ENCODE measurements at places on chromosomes 7 and 10. TPM values are rescaled to one million over a fixed set of nuclear protein-coding genes. Genes with fewer than 3 reads are reported as not detected.

- no peaks in the 10 kb centered on the region for H3K27me3 ChIP-seq
- H3K4me3 ChIP-seq, result no peak overlapping the region
- DNase-seq, result no peak
- H3K4me1 ChIP-seq, result no peaks in the 10 kb centered on the region
Measured at GRCh38 chr7:13411636-13412035, 577.8 kb downstream of the ETV1 start.

GRCh38 chr10:74934100-74934812, 107.9 kb downstream of the KAT6B start:
- peak overlapping the region; percentile 81 for H3K27ac ChIP-seq
- no peak overlapping the region for H3K4me3 ChIP-seq
- peaks cover 28% of the 10 kb centered on the region for H3K4me1 ChIP-seq
- peaks cover 2% of the 10 kb centered on the region for H3K27me3 ChIP-seq
- DNase-seq, result no peak

DNA sequence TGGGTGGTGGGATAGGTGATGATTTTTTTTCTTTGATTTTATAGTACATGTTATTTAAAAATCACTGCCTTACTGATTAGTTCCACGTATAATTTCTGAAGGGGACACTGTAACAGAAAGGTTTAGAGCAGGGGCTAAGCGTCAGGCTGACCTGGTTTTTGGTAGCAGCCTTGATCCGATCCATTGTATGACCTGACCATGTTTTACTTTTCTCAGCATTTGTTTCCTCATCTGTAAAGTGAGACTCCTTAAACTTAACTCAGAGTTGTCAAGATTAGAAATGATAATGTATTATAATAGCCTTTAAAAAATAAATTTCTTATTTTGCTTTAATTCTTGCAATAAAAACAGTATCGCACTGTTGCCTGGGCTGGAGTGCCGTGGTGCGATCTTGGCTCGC, 23.6 kb downstream of the INPP5F start:
- DNase-seq, result no peak
- H3K27ac ChIP-seq, result no peak overlapping the region
- H3K36me3 ChIP-seq, result peaks cover 4% of the 10 kb centered on the region
- no peaks in the 10 kb centered on the region for H3K27me3 ChIP-seq

GRCh38 chr10:133134411-133135115, 25.5 kb upstream of the KNDC1 start:
- H3K27ac ChIP-seq, result peak overlapping the region; percentile 42
- H3K4me1 ChIP-seq, result no peaks in the 10 kb centered on the region
- H3K27me3 ChIP-seq, result peaks cover 4% of the 10 kb centered on the region
- H3K36me3 ChIP-seq, result no peaks in the 10 kb centered on the region

DNA sequence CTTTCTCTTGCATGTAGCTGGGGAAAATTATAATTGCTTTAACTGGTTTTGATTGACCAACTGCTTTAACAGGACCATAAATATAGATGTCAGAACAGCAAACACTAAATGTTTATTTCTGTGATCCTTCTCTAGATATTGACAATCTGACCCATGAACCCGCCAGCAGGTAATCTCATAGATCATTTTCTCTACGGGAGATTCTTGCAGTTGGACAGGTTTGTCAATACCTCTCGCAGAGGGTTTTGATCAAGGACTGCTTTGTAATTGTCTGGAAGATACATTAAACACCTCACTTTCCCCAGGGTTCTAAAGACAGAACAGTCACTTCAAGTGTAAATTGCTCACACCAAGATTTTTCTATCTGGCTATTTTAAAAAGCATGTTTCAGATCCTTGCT, 235.8 kb upstream of the RHOBTB1 start:
- no peaks in the 10 kb centered on the region for H3K36me3 ChIP-seq
- peaks cover 11% of the 10 kb centered on the region for H3K4me1 ChIP-seq
- no peak overlapping the region for H3K27ac ChIP-seq
- H3K4me3 ChIP-seq, result no peak overlapping the region

GRCh38 chr7:135645296-135645904, 16.9 kb upstream of the STMP1 start:
- no peak overlapping the region for H3K4me3 ChIP-seq
- DNase-seq, result no peak
- H3K36me3 ChIP-seq, result peaks cover 26% of the 10 kb centered on the region
- H3K27ac ChIP-seq, result no peak overlapping the region

DNA sequence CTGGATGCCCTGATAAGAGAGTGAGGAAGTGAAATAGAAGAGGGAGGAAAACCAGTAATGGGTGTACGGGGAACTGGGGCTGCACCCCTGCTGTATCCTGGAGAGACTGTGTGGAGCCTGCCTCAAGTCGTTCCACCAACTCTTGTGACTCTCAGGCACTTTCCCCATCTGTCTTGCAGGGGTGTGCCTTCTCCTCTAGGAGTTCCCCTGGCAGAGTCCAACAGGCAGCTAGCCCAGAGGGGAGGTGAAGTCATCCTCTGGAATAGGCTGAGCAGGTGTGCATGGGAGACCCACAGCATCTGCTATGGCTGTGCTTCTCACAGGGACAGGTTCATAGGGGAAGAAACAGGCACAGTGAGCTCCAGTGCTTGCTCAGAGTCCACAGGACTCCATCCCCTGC, 46.8 kb downstream of the WIPF3 start:
- no peaks in the 10 kb centered on the region for H3K4me1 ChIP-seq
- no peaks in the 10 kb centered on the region for H3K36me3 ChIP-seq
- H3K27ac ChIP-seq, result no peak overlapping the region
- DNase-seq, result no peak

DNA sequence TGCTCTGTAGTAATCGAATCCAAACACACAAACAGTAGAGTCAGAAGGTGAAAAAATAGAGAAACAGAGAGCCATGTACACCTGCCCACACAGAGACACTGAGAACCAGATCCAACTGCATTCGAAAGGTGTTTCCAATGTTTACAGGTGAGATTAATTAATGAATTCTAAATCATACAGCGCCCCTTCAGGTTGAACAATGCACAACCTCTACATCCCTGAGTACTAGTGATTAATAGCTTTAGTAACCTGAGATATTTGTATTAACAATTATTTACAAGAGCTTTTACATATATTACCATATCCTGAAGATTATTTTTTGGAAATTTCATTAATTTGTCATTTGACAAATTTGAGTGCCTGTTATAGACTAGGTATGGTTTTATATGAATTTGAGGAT, 7.6 kb upstream of the MRC1 start:
- no peak for DNase-seq
- no peak overlapping the region for H3K4me3 ChIP-seq
- H3K27ac ChIP-seq, result no peak overlapping the region

- H3K27me3 ChIP-seq, result peaks cover 7% of the 10 kb centered on the region
- no peak overlapping the region for H3K27ac ChIP-seq
- H3K36me3 ChIP-seq, result no peaks in the 10 kb centered on the region
Measured at GRCh38 chr10:128364631-128365030, 238.4 kb upstream of the MKI67 start.

DNA sequence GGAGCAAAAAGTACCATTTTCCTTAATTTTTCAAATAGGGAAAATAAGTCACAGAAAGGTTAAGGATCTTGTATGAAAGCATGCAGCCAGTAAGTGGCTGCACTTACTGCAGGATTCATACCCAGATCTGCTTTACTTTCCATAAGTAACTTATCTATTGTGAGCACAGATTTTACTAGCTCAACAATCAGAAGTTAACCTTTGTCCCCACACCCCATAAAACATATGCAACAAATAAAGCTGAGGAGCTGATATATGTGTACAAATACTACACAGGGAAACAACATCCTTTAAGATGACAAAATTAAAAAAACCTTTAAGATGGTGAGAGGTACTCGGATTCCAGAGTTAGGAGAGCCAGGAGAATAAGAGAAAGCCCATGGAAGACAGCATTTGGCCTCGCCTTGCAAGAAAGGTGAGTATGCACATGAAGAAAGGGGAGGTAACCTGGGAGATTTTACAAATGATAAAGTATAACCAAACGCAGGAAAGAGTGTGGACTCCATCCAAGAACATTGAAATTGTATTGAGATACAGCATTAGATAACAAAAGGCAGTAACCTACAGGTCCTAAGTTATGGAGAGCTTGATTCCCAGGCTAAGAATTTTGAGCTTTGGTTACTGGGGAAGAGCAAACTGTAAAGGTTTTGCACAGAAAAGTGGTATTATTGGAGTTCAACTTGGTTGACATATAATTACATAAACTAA, 87.1 kb downstream of the ITGB8 start:
- peaks cover 2% of the 10 kb centered on the region for H3K4me1 ChIP-seq
- no peaks in the 10 kb centered on the region for H3K27me3 ChIP-seq
- H3K27ac ChIP-seq, result no peak overlapping the region
- H3K36me3 ChIP-seq, result no peaks in the 10 kb centered on the region
- DNase-seq, result no peak

GRCh38 chr10:11616021-11616420, 4.6 kb upstream of the USP6NL start:
- no peak for DNase-seq
- peaks cover 2% of the 10 kb centered on the region for H3K27me3 ChIP-seq
- no peak overlapping the region for H3K27ac ChIP-seq

DNA sequence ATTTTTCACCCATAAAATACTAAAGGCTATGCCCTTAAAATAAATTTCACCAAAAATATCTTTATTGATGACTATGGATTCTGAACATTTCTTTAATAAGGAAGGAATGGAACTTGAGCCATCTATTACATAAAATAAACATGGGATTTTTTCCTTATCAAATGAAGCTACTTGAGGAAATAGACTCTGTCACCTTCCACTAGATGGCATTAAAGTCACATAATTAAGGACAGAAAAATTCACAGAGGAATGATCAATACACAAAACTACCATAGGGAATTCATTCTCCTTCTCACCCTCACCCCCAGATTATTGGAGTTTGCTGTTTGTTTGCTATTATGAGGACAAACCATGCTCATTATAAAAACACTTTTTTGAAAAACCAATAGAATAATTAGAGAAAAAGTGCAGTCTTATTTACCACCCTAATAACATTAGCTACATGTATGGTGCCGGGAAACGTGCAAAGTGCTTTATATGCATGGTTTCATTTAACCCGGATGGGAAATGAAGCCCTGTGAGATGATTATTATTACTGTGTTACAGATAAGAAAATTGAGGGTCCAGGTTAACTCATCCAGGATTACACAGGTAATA, 21.1 kb upstream of the FOXI2 start:
- no peaks in the 10 kb centered on the region for H3K27me3 ChIP-seq
- no peaks in the 10 kb centered on the region for H3K4me1 ChIP-seq
- DNase-seq, result no peak
- H3K27ac ChIP-seq, result no peak overlapping the region

- peaks cover 6% of the 10 kb centered on the region for H3K27me3 ChIP-seq
- H3K4me3 ChIP-seq, result no peak overlapping the region
- H3K27ac ChIP-seq, result no peak overlapping the region
- no peaks in the 10 kb centered on the region for H3K36me3 ChIP-seq
- peaks cover 4% of the 10 kb centered on the region for H3K4me1 ChIP-seq
- DNase-seq, result no peak
Measured at GRCh38 chr10:131739206-131739605, 161.6 kb upstream of the PPP2R2D start.

GRCh38 chr7:48147078-48147591, 24.1 kb upstream of the ABCA13 start:
- H3K27ac ChIP-seq, result no peak overlapping the region
- peaks cover 17% of the 10 kb centered on the region for H3K4me1 ChIP-seq
- no peaks in the 10 kb centered on the region for H3K36me3 ChIP-seq
- H3K27me3 ChIP-seq, result peaks cover 1% of the 10 kb centered on the region
- DNase-seq, result no peak
- H3K4me3 ChIP-seq, result no peak overlapping the region

GRCh38 chr7:17770710-17771375, 169.5 kb downstream of the SNX13 start:
- peaks cover 6% of the 10 kb centered on the region for H3K27me3 ChIP-seq
- no peak overlapping the region for H3K4me3 ChIP-seq
- H3K27ac ChIP-seq, result no peak overlapping the region
- no peaks in the 10 kb centered on the region for H3K4me1 ChIP-seq
- H3K36me3 ChIP-seq, result no peaks in the 10 kb centered on the region
- DNase-seq, result no peak

DNA sequence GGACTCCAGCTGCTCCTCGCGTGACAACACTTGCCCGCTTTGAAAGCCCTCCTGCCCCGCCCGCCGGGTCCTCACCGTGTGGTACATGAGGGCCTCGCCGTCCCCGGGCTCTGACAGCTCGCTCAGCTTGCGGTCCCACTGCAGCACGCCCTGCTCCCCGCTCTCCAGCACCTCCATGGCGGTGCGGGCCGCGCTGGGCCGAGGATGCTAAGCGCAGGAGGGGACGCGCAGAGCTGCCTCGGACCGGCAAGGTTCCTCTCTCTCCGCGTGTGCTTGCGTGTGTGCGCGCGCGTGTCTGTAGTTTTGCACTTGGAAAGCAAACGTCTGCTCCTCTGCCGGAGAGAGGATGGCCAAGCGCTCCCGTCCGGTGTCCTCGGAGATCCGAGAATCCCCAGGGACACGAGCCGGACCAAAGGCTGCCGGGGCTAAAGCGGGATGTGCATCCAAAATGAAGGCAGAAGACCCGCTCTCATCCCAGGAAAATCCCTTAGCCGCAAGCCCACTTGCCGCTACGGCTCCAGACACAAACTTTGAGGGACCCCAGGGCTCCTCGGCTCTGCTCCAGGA, at the start of gene CREB3L2:
TSS of gene CREB3L2 (minus strand) at position 558 of the 567 bp plus-strand sequence. CDS start at position 177, 381 bp downstream.
- peaks cover 8% of the 10 kb centered on the region for H3K36me3 ChIP-seq
- DNase-seq, result peak; percentile 69
- peak within 1 kb of the TSS; percentile 97 for H3K4me3 ChIP-seq
- H3K27ac ChIP-seq, result peak within 1 kb of the TSS; percentile 86
- peaks cover 30% of the 10 kb centered on the region for H3K4me1 ChIP-seq

GRCh38 chr10:34811126-34811967, 3.7 kb downstream of the PARD3 start:
- peaks cover 3% of the 10 kb centered on the region for H3K36me3 ChIP-seq
- peak overlapping the region; percentile 28 for H3K27ac ChIP-seq

DNA sequence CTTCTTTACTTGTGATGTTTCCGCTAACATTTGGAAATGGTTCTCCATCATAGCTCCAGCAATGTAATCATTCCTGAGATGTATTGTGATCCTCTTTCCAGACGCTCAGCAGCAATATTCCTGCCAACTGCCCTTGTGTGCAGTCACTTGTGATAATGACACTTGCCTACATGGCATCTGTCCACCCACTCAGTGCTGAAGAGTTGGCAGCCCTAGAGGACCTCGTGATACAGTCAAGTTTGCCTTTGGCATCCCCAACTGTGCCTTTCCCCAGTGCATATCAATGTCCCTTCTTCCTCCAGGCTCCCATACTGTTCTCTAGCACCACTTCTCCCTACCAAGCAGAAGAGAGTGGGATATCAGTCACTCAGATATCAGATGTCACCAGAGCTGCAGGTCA, 64.9 kb downstream of the MYOF start:
- H3K27ac ChIP-seq, result no peak overlapping the region
- H3K4me3 ChIP-seq, result no peak overlapping the region
- peaks cover 3% of the 10 kb centered on the region for H3K27me3 ChIP-seq
- H3K4me1 ChIP-seq, result peaks cover 43% of the 10 kb centered on the region
- H3K36me3 ChIP-seq, result peaks cover 3% of the 10 kb centered on the region

STRIP2 gene
- total RNA-seq, result 9.1 TPM

CHST12 gene
- total RNA-seq, result 26.9 TPM

GSAP gene
- total RNA-seq, result 1.9 TPM

FEZF1 gene
- 0.28 TPM for total RNA-seq

CREB5 gene
- 5.6 TPM for total RNA-seq

BMPER gene
- total RNA-seq, result 2.5 TPM
